Posterior cingulate gyrus (tissue), 11 donors: ENCODE measurements at places on chromosomes 4 and X.

GRCh38 chr4:124104628-124105027 lies 607.9 kb downstream of the ANKRD50 start:
- no peak for DNase-seq

GRCh38 chr4:74098427-74098994 lies 484 bp downstream of the CXCL2 start:
- DNase-seq: no peak

GRCh38 chr4:105921301-105921700 lies 26.0 kb downstream of the NPNT start:
- DNase-seq: no peak

DNA sequence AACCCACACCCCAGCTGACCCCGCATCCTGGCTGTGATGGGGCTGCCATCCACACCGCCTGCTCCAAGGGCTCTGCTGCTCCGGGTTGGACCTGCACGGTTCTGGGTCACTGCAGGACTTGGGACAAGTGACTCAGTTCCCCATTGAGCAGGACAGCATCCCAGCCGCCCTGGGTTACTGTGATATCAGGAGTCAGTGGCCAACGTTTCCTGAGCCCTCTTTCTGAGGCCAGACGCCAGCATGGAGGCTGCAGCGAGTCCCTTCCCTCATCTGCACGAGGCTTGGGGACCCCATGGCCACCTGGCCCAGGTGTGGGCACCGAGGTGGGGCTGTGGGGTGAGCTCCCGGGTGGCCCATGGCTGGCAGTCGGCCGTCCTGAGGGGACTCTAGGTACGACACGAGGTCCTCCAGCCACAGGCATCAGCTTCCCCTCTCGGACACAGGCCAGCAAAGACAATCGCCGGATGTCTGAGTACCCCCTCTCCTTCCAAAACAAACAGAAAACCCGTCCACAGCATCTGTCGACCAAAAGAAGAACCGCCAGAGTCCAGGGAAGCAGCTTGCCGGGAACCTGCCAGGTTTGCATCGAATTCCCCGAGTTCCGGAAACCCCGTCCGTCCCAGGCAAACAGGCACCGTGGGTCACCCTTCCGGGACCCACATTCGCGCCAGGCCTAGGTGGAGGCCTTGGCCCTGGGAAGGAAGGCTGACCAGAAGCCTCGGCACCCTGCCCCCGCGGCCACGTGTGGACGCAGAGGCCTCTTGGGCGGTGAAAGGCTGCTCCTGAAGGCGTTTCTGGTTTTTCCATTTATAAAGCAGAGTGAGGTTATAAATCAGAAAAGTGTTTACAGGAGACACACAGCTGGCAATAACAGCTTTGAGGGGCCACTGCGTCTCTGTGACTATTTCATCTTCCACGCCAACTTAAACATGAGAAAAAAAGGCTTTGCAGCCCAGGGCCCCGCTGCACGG lies 136.0 kb downstream of the FAM53A start:
- no peak for DNase-seq

GRCh38 chrX:131979116-131979515 lies 44.0 kb upstream of the STK26 start:
- no peak for DNase-seq

DNA sequence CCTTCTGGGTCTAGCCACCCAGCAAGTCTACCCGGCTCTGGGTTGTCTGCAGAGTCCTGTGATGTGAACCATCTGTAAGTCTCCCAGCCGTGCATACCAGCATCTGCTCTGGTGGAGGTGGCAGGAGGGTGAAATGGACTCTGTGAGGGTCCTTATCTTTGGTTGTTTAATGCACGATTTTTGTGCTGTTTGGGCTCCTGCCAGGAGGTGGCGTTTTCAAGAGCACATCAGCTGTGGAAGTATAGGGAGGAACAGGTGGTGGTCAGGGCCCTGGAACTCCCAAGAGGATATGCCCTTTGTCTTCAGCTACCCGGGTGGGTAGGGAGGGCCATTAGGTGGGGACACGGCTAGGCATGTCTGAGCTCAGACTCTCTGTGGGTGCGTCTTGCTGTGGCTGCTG lies 66.5 kb upstream of the ZFP42 start:
- no peak for DNase-seq
